ENCODE measurements at places on chromosomes 2 and 18.

- no peak for DNase-seq
These were observed 22.7 kb downstream of the KCNF1 start for GRCh38 chr2:10934308-10934978.

- no peak for DNase-seq
These were observed 65.8 kb downstream of the NDUFA10 start for GRCh38 chr2:239959059-239959971.

- DNase-seq = peak; percentile 86
These were observed 92.8 kb upstream of the OTOS start for GRCh38 chr2:240232961-240233884.

DNA sequence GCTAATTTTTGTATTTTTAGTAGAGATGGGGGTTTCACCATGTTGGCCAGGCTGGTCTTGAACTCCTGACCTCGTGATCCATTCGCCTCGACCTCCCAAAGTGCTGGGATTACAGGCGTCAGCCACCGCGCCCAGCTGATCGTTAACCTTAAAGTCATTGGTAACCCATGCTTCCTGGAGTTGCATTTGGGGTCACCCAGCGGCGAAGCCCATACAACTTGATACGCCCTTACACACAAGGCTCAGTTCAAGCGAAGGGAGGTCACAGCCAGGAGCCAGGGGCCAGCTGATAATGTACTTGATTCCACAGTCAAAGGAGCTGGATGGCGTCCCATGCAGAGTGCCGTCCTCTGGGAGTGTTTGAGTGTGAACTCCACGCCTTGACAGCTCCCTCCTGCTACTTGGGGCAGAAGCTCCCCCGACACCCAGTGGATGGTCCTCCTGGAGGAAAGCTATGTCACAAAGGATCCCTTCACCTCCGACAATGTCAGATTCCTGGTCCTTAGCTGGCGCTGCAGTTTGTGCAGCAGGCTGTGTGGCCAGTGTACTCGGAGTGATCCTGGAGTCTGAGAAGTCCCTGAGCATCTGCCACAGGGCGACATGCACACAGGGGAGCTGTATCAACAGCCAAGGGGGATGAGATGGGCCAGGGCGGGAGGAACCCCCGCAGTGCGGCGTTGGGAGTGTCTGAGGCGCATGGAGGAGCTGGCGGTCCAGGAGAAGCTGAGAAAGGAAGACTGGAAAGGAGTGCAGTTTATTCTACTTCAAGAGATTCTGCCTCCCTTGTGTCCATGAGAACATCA is 7.9 kb downstream of the CLHC1 start:
- DNase-seq = no peak

Data from heart right ventricle (tissue), 16 donors.